ENCODE measurements at places on chromosomes 16 and 17.

- DNase-seq = no peak
Observed at GRCh38 chr16:30715750-30716445, 16.9 kb downstream of the SRCAP start.

DNA sequence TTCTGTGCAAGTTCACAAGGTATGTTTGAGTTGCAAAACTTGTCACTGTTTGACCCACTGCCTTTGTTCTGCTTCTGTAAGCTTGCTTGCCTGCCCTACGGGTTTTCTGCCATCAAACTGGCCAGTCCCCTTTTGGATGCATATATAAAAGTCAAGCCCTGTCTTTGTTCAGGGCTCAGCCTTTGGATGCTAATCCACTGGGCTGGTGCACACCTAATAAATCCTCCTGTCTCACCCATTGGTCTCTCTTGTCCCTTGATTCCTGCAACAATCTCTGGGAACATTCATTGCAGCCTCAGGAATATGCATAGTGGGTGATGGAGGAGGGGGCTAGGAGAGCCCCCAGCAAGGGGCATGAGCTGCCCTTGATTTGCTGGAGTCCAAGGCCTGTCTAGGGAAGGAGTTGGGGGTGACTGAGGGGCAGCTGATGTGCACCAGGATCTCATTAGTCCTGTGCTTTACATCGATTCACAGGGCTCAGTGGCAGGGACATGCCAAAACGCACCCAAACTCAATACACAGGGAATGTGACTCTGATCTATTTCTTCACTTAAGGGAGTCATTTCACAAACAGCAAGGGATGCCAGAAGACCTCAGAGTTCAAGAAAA lies 225.4 kb upstream of the NLRP1 start:
- DNase-seq = no peak

GRCh38 chr17:13025687-13026086 lies 7.9 kb upstream of the ELAC2 start:
- DNase-seq = no peak

- DNase-seq = peak; percentile 50
Observed at GRCh38 chr16:1182316-1182671, 29.4 kb downstream of the CACNA1H start.

DNA sequence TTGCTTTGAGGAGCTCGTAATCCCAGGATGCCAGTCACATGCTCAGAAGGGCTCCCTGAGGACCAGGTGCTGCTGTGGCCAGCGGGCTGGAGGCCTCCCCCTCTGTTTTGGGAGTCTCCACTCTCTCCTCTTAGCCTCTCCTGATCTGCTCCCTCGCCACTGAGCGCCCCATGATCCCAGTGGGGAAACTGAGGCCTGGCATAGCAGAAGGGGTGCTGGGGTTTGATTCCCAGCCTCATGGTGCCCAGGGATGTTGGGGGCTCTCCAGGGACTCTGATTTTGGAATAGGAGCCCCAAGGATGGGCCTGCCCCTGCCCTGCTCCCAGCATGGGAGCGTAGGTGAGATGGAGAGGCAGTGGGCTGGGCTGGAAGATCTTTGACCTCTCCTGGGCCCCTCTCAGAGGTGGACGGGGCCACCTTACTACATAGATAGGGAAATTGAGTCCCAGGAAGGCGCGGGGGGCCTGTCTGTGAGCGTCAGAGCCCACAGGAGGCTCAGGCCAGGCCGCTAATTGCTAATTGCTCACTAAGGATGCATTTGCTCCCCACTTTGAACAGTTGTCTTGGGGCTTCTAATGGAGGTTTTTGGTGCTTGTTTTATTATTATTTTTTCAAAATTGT lies 525 bp upstream of the ADCY7 start:
- DNase-seq = no peak

Measured in right hindlimb (tissue), 1 donor.